Stimulated activated CD4-positive, alpha-beta T cell treated with anti-CD3 and anti-CD28 coated beads, Interleukin-1b, Interleukin-23, amount 100 ng/mL, for 1 hour (primary cell): ENCODE measurements at places on chromosomes 4 and X.

DNA sequence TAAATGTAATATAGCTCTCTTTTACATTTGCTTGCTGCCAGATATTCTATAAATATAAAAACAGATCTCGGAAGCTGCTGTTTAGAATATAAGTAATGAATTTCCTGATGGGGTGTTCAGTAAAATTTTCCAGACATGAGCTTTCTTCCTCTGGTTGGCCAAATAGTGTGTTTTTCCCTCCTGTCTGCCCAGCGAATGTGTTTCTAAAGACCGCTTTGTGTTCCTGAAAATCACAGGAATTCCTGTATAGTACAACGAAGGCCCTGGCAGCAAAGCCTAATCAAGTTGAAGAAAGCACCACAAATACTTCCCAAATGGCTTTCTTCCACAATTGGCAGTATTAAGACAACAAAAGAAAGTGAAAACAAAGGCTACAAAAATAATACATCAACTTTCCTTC lies 494.1 kb downstream of the INPP4B start:
- DNase-seq = no peak

GRCh38 chr4:113539408-113539807 lies 222.1 kb downstream of the CAMK2D start:
- no peak for DNase-seq

GRCh38 chr4:80115368-80116181 lies 42.5 kb upstream of the ANTXR2 start:
- no peak for DNase-seq

DNA sequence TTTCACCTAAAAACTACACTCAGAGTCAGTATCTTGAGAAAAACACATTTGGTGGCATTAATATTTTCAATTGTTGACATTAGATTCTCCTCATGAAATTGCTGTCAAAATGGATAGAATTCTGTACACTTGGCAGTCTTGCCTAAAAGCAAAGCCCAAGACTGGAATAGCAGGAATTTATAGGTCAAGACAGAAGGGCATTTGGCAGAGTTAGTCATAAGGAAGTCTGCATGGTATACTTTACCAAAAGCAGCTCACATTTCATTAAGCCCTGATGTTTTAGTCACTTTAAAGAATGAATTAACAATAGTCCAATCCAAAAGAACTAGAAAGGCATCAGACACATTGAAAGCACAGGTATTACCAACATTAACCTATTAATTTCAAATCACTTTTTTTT lies 7.1 kb downstream of the CCDC160 start:
- no peak for DNase-seq

- no peak for DNase-seq
These were observed 6.5 kb downstream of the ZNF185 start for GRCh38 chrX:152904151-152905080.

GRCh38 chrX:38654302-38654701 lies 93.0 kb downstream of the TSPAN7 start:
- no peak for DNase-seq

DNA sequence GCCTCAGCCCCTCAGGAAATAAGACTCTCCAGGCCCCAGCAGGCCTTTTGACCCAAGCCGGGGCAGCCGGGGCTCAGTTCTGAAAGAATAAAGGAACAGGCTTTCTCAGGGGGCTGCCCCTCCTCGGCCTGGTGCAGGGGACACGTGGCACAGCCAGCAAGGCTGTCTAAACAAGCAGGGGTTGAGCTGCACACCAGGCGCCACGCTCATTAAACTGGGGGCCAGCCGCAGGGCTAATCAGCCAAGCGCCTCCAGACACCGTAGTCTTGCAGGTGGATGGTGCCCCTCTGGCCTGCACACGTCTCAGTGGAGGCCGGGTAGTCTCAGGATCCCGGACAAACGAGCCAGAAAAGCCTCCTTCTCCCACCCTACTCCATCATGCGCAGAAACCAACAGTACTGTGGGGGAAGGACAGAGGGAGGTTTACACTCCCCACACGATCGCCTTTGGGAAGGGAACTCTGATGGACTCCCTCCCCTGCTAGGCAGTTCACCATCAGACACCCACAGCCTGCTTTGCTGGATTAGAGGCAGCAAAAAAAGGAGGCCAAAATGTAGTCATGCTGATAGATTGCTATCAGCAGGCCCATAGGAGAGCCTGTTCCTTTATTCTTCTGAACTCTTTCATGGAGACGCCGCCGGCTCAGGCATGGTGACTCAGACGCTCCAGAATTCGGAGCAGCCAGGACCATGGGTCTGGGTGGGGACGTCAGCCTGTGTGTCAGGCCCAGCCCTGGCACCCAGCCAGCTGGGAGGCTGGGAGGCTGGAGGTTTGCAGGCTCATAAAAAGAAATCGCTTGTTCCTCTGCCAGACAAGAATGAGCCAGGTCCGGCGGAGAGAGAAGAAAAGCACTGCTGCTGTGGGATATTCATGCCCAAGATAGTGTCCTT lies 342.4 kb downstream of the BCOR start:
- no peak for DNase-seq

GRCh38 chr4:15809058-15809457 lies 30.9 kb downstream of the CD38 start:
- DNase-seq = no peak

DNA sequence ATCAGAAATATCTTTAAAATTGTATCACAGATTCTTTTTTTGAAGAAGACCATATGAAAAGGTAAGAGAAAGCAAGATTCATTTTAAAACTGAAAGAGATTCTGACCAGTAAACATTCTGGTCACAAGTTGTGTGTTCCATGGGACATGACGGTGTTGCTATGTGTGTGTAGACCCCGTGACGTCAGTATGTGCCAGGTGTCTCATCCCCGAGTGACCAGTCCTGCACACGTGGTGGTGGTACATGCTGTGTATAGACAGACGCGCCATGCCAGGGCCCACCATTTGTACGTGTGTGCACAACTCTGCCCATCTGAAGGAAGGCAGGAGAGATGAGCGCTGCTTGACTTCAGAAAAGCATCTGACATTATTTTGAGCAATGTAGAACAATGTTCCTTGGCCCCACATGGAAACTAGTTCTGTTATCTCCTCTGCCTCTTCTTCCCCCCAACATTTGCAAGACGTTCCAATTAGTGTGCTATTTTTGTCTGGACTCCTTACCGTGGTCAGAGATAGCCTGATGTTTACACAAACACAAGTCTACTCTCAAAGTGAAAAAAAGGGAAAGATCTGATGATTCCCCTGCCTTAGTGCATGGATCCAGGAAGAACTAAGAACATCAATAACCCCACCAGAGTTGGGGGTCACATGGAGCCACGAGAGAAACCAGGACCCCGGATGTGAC lies 51.2 kb downstream of the IRF2 start:
- DNase-seq = no peak

- no peak for DNase-seq
These were observed 84.7 kb downstream of the HPRT1 start for GRCh38 chrX:134544513-134545151.
